Fibroblast of skin of right quadriceps (primary cell): ENCODE measurements at places on chromosomes 2 and 18.

- DNase-seq, result no peak
Observed at GRCh38 chr18:49758263-49758610, 55.1 kb downstream of the ACAA2 start.

GRCh38 chr18:58611395-58612131 is 17.3 kb downstream of the ALPK2 start:
- DNase-seq, result peak; percentile 76

DNA sequence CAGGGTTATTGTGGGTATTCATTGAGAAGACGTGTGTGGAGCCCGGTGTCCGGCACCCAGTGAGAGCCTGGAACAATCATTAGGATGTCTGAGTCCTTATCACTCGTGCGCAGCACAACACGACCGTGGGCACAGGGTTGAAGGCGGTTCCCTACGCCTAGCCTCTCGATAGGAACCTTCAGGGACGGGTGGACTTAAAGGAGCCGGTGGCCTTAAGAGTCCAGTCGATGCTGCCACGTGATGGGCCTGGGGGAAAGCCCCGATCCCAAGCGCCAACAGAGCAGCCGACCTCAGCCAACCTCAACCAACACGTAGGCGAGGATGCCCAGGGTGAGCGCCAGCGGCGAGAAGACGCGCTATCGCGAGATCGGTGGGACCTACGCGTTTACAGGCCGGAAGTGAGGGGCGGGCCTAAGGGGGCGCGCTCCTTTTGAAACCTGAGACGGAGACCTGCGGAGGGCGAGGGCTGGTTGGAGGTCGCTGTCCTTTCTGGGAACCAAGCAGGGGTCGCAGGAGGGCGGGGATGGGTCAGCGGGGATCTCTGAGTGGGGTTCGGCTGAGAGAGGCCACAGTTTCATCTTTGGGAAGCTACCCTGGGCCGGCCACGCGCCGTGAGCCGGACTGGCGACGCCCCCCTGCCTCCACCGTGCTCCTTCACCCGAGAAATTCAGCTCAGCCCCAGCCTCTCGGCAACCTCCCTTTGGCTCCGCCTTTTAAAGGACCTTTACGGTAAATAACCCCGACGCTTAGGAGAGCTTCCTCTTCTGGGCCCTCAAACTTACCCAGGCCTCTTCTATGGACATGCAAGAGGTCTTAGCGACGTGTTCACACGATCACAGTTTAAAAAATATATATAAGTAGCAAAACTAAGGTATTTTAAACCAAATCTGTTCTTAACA is 28.3 kb downstream of the WNT10A start:
- DNase-seq, result peak; percentile 87

- DNase-seq, result peak; percentile 82
Observed at GRCh38 chr18:34913837-34914661, 127.2 kb upstream of the MAPRE2 start.

DNA sequence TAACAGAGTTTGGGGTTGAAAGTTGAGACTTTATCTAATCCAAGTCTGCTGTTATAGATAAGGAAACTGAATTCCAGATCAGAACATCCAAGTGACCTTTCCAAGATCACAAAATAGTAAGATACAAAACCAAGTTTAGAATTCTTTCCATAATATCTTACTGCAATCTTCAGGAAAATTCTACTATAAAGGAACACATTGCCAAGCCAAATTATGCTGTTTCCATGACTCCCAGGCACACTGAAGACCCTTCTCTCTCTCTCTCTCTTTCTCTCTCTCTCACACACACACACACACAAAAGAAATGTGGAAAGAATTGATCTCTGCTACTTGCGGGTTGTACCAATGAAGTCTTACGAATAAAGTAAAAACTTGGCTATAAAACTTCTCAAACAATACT is 398.4 kb downstream of the METTL4 start:
- DNase-seq, result no peak

DNA sequence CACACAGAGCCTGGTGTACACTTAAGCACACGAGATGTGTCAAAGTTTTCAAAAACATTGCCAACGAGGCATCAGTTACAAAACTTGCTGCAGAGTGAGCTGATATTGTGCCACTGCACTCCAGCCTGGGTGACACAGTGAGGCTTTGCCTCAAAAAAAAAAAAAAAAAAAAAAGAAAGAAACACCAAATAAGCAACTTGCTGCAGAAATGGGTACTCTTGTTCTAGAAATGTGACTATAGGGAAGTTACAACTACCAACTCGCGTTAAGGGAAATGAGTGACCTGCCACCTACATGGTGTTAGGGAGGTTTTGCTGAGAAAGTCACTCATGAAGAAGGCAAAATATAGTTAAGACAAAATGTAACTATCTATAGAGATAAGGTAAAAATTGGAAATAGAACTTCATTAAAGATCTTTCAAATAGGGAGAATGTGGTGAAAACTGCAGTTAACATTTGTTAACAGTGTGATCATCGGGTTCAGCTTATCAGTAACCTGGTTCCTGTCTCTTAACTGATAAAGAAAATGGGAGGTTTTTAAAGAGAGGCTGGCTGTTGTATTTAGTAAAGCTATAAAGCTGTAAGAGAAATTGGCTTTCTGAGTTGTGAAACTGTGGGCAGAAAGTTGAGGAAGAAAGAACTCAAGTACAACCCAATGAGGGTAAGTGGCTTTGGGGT is at the start of gene IL1RL1:
TSS of gene IL1RL1 (plus strand) at position 600 of the 677 bp plus-strand sequence. CDS start 26,702 bp downstream, outside the sequence.
- DNase-seq, result no peak

DNA sequence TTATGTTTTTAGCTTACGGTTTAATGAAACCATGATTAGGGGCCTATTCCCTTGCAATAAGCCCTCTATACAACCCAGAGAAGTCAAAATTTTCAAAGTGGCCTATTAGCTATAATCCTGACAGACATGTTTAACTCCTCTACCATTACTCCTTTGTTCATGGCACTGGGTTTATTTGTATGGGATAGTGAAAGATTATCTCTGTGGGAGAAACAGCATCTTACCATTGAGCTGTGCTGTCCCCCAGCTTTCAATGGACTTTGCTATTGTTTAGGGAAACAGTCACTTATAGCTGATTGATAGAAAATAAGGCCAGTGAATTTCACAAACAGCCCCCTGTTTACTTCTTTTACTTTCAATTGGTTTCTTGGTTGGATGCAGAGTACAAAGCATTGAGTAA is 675.2 kb upstream of the GCFC2 start:
- DNase-seq, result no peak

DNA sequence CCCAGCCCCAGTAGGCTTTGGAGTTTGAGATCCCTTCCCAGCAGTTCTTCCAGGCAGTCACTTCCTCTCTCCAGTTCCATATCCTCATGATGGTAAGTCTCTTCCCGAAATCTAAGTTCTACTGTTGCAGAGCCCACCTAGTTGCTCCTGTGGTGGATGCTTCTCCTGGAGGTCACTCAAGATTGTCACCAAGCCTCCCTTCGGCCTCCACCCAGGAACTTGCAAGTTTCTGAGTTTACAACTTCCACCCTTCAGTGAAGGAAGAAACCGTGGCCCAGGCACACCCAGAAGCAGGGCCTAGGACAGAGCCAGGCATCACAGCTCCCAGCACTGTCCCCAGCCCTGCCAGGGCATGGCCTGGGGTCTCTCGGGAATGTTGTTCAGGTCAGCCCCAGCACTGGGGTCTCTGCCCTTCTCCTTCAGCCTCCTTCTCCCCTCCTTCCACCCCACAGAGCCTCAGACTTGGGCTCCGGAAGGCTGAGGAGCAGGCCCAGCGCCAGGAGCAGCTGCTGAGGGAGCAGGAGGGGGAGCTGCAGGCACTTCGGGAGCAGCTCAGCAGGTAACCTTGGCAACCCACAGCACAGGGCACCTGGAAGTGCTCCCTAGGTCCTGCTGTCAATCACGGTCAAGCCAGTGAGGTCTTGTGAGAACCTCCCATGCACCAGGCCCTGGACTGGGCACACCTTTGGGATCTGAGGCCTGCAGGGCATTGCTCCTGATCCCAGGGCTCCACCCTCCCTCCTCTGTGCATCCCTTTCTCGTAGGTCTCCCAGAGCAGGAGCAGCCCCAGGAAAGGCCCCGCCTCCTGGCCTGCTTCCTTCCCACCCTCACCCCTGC is 7.1 kb downstream of the RUFY4 start:
- DNase-seq, result no peak

GRCh38 chr18:23994361-23994902 is 20.1 kb upstream of the TTC39C start:
- DNase-seq, result peak; percentile 91

DNA sequence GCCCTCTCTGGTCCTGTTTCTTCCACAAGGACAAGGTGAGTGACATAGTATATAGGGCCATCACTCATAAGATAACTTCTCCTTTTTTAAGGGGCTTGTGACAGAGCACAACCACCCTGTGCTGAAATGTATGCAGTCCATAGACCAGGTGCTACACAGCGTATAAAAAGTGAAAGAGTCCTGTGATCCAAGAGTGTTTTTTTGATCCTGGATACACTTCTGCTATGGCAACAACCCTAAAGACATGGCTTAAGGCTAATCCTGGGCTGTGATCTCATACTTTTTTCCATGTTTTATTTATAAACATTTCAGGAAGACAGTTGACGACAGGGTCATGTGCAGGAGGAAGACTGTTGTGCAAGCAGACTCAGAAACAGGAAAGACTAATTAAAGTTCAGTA is 400.5 kb upstream of the TCF4 start:
- DNase-seq, result peak; percentile 11

- no peak for DNase-seq
Observed at GRCh38 chr2:206502729-206503128, 59.4 kb downstream of the ADAM23 start.

DNA sequence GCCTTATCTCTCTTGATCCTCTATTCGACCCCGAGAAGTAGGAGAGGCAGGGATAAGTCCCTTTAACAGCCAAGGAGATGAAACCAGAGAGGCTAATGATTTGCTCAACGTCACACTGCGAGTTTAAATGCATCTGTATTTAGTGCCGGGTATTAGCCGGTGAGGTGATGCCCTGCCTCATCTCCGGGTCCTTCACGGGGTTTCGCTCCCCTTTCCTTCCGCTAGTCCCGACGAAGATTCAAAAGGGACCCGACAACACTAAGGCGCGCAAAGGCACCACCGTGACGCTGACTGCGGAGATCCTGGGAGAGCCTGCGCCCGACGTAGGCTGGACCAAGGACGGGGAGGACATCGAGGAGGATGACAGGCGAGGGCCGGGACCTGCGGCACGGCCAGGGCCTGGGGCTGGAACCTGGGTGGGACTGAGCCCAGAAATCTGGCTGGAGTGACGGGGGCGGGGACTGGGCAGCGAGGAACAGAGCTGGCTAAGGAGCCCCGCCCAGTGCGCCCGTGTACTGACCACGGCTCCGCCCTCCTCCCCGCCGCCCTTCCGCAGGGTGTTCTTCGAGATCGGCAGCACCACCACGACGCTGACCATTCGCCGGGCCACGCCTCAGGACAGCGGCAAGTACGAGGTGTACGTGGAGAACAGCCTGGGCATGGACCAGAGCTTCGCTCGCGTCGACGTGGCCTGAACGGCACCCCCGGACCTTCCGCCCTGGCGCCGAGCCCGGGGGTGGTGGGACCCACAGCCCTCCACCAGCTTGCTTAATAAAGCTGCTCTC is 1.0 kb upstream of the GMPPA start:
- DNase-seq, result peak; percentile 51

- DNase-seq, result no peak
Observed at GRCh38 chr2:229443141-229443540, 172.1 kb upstream of the PID1 start.

GRCh38 chr2:214995926-214996670 is 142.3 kb downstream of the ABCA12 start:
- no peak for DNase-seq

DNA sequence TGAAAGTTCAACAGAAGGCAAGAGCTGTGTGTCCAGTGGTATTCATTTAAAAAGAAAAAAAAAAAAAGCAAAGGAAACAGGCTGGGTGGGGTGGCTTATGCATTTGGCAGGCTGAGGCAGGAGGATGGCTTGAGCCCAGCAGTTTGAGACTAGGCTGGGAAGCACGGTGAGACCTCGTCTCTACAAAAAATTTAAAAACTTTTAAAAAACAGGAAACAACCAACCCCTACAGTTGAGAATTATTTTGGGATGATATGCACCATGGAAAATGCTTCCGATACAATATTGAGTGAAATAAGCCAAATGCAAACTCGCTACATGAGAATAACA is 31.2 kb downstream of the PTPN18 start:
- DNase-seq, result no peak

DNA sequence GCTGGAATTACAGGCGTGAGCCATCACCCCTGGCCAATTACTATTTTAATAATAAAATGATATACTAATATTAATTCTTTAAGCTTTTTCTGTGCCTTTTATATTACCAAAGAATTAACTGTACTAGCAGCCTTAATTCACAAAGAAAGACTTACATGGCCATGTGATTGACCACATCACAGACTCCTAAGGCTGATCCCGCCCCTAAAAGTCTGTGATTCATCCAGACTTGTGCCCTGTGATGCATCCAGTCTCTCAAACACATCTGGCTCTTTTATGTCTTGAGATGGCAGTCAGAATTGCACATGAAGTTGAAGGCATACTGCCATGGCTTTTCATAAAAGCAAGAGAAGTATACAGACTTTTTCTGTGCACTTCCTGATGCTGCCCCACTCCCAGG is 91.7 kb downstream of the DTNA start:
- DNase-seq, result peak; percentile 62

DNA sequence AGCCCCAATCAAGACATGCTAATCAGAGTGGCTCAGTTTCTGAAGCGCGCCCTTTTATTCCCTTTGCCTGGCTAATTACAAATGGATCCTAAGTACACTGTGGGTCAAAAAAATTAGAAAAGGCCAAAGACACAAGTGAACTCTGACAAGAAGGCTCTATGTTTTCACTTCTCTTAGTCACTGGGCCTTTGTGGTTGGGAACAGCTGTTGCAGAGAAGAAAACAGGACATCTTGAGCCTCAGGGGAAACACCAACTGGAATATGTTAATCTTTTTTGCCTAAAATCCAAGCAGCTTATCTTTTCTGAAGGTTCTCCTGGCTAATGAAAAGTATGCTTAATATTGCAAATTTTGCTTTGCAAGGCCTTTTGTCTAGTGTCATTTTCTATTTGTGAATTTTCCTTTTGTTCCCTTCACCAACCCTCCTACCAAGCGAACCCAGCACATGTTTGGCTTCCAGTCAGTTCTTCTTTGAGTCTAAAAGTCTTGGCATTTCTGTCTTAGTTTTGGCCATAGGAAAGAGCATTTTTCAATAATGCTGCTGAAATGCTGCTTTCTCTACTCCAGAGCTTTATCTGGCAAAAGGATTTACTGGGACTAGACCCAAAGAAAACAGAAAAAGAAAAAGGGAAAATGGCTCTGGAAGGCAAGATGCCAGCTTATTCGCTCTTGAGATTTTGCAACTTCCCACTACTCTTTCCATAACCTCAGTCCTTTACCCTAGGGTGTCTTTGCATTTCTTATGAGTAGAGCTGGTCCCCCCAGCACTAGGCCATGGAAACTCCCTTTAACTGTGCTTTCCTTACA is 440.2 kb upstream of the ST6GAL2 start:
- peak; percentile 81 for DNase-seq

DNA sequence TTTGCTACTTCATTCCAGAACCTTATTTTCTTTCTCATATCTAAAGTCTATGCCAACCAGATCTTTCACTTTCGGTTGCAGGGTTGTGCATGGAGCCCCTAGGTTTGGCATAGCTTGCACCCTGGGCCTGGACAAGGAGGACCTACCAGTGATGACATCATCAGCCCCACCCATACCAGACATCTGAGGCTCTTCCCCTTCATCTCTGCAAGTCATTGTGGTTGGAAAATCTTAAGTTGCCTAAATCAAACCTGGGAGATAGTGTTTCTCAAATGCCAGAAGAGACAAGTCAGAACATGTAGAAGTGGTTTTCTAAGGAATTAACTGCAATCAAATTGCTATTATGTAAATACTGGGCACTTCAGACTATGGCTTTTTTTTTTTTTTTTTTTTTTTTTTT is 363.3 kb downstream of the ZNF516 start:
- peak; percentile 13 for DNase-seq

- no peak for DNase-seq
Observed at GRCh38 chr18:6497543-6497942, 82.8 kb upstream of the L3MBTL4 start.
